Smooth muscle cell of the coronary artery (primary cell): ENCODE measurements at places on chromosomes 13 and 19. TPM values are rescaled to one million over a fixed set of nuclear protein-coding genes. Genes with fewer than 3 reads are reported as not detected.

Gene CEACAM8
- not detected in 2 replicates for total RNA-seq

Gene TMEM161A
- total RNA-seq, result 20.6 and 32.3 TPM in 2 replicates

Gene TNNI3
- not detected in 2 replicates for total RNA-seq

Gene SELENOV
- not detected in 2 replicates for total RNA-seq

Gene VSIG10L
- total RNA-seq, result 0.23 and 0.30 TPM in 2 replicates

Gene TEX26
- total RNA-seq, result not detected in 2 replicates

Gene ZNF723
- total RNA-seq, result not detected in 2 replicates

Gene GDF15
- 17.9 and 53.0 TPM in 2 replicates for total RNA-seq

Gene RFPL4AL1
- total RNA-seq, result not detected in 2 replicates

Gene GFY
- total RNA-seq, result not detected in 2 replicates

Gene CFAP97D2
- total RNA-seq, result not detected in 2 replicates

Gene TMEM150B
- total RNA-seq, result not detected in 2 replicates

Gene ARRDC2
- 4.2 and 5.9 TPM in 2 replicates for total RNA-seq

Gene NLRP5
- total RNA-seq, result not detected in 2 replicates

Gene ZNF611
- 7.1 and 14.3 TPM in 2 replicates for total RNA-seq

Gene SIGLEC12
- total RNA-seq, result not detected in 2 replicates

Gene CYP2F1
- total RNA-seq, result not detected in 2 replicates

Gene UHRF1
- 11.9 and 27.5 TPM in 2 replicates for total RNA-seq

Gene ACER1
- not detected in 2 replicates for total RNA-seq

Gene LSM14A
- total RNA-seq, result 130 and 137 TPM in 2 replicates

Gene NECTIN2
- 23.9 and 80.6 TPM in 2 replicates for total RNA-seq

Gene PLIN4
- 0.15 and 0.59 TPM in 2 replicates for total RNA-seq

Gene PDE4C
- 1.6 and 2.1 TPM in 2 replicates for total RNA-seq

Gene ALKBH6
- total RNA-seq, result 5.4 and 15.6 TPM in 2 replicates

Gene OR7C1
- total RNA-seq, result not detected in 2 replicates

Gene PODNL1
- 0.90 and 1.1 TPM in 2 replicates for total RNA-seq

Gene ADPRHL1
- 0.45 and 1.6 TPM in 2 replicates for total RNA-seq

Gene CEACAM6
- total RNA-seq, result not detected in 2 replicates

Gene DPF1
- total RNA-seq, result 1.1 TPM in 1 of 2 replicates, not detected in the other

Gene DLL3
- 0.08 TPM in 1 of 2 replicates, not detected in the other for total RNA-seq

Gene ADAT3
- total RNA-seq, result 2.0 and 2.1 TPM in 2 replicates

Gene ZNF333
- total RNA-seq, result 15.0 and 20.1 TPM in 2 replicates

Gene SYNE4
- 0.08 TPM in 1 of 2 replicates, not detected in the other for total RNA-seq

Gene CEACAM21
- not detected in 2 replicates for total RNA-seq

Gene KIR2DL4
- not detected in 2 replicates for total RNA-seq

Gene CCDC169
- 1.7 and 3.5 TPM in 2 replicates for total RNA-seq

Gene ANKLE1
- 0.12 and 0.38 TPM in 2 replicates for total RNA-seq

Gene GRIK5
- 0.23 TPM in 1 of 2 replicates, not detected in the other for total RNA-seq

Gene SAFB
- total RNA-seq, result 44.8 and 50.3 TPM in 2 replicates

Gene NKPD1
- total RNA-seq, result 0.08 and 0.23 TPM in 2 replicates

Gene MYADM
- total RNA-seq, result 1.2 and 10.9 TPM in 2 replicates

Gene PSG1
- total RNA-seq, result 1.2 TPM in 1 of 2 replicates, not detected in the other

Gene FTL
- total RNA-seq, result 1,491 and 2,478 TPM in 2 replicates

Gene KLF2
- total RNA-seq, result 0.59 and 6.1 TPM in 2 replicates

Gene ZGLP1
- total RNA-seq, result 0.23 and 0.30 TPM in 2 replicates

Gene IRGC
- total RNA-seq, result not detected in 2 replicates

Gene LILRA6
- total RNA-seq, result not detected in 2 replicates
